Dorsolateral prefrontal cortex (tissue), 122 donors: ENCODE measurements at places on chromosomes 1 and 21.

GRCh38 chr1:11394592-11395245 is 84.2 kb upstream of the DISP3 start:
- DNase-seq, result no peak

GRCh38 chr21:28714777-28715464 is 277.8 kb downstream of the LTN1 start:
- DNase-seq, result no peak

- no peak for DNase-seq
These were observed 27.0 kb downstream of the ALPL start for GRCh38 chr1:21536218-21536617.

GRCh38 chr1:232695621-232696385 is 65.9 kb upstream of the SIPA1L2 start:
- no peak for DNase-seq

- DNase-seq, result peak; percentile 39
These were observed 45.5 kb downstream of the LPAR3 start for GRCh38 chr1:84847253-84848250.

DNA sequence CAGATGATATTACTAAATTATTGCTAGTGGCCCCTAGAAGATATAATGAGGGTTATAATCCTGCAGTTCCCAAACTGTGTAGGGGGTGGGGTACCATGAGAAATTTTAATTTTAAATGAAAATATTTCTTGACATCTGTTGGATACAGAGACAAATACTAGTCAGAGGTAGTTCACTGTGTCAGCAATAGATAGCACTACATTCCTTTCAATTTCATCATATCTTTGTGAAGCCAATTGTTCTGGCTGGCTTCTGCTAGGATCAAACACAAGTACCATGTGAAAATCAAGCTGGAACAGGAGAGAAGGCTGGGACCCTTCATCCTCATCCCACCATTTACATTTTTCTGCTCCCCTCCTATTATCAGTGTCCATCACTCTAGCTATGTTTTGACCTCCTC is 208.1 kb downstream of the USH2A start:
- no peak for DNase-seq

GRCh38 chr21:36587388-36587787 is 107.5 kb upstream of the CLDN14 start:
- DNase-seq, result no peak

DNA sequence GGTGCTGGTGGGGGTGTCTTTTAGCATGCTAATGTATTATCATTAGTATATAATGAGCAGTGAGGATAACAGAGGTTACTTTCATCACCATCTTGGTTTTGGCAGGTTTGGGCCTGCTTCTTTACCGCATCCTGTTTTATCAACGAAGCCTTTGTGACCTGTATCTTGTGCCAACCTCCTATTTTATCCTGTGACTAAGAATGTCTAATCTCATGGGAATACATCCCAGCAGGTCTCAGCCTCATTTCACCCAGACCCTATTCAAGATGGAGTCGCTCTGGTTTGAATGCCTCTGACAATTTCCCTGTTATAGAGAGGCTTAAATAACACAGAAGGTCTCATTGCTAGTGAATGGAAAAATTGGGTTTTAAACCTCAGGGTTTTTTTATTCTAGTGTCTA is 300.8 kb upstream of the PROX1 start:
- DNase-seq, result no peak

- peak; percentile 49 for DNase-seq
These were observed 184.9 kb downstream of the DYRK1A start for GRCh38 chr21:37551331-37551992.

- DNase-seq, result no peak
These were observed 95.0 kb downstream of the PTPRU start for GRCh38 chr1:29331309-29331708.

- no peak for DNase-seq
These were observed 327.0 kb upstream of the NR5A2 start for GRCh38 chr1:199700551-199700950.

- no peak for DNase-seq
These were observed 20.5 kb downstream of the RNF220 start for GRCh38 chr1:44425341-44426082.

DNA sequence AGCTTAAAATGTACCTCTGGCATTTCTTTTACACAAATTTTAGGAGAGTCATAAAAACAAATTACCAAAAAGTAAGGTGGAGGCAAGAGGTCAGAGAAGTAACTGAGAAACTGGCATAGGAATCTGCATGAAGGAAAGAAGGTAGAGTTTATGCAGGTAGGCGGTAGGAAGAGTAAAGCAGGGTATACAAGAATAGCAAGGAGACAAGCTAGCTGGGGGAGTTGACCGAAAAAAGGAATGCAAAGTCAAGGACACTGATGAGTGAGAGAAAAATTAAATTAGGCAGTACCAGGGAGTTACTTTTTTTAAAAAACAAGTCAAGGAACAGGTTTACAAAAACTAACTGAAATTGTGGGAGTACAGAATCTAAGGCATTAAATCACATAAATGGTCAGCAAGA is 56.0 kb downstream of the FOXJ3 start:
- no peak for DNase-seq

GRCh38 chr1:168312718-168313604 is 32.3 kb downstream of the TBX19 start:
- no peak for DNase-seq

DNA sequence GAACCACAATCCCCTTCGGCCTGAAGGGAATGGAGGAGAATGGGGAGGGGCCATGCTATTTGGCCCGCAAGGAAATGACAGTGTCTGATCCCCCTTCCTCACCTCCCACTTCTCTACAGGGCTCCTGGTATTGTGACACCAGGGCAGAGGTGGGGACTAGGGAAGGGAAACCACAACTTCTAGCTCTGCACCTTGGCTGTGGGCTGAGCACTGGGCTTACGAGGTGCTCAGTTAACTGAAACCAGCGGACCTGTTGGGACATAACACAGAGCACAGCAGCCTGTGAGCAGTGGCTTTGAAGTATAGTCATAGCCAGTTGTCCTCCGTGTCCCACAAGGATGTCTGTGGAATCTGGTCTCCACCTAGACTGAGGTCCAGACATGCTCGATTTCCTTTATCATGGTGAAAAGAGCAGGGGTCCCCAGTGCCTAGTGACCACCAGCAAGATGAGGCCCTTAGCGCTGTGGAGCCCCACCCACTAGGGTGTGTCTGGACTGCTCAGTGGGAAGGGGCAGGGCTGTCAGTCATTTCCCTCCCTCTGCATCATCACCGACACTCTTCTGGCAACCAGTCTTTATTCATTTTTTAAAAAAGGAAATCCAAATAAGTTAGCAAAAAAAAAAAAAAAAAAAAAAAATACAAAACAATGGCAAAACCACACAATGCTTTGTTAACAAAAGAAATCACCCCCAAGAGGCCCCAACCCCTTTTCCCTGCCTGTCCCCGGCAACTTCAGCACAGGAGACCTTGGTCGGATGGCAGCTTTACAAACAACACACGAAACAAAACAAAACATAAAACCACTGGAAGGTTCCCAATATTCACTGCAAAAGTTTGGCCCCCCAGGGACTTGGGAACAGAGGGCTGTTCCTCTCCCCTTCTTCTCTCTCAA is 3.0 kb downstream of the MYOG start:
- DNase-seq, result no peak

GRCh38 chr1:93613898-93614297 is 67.7 kb downstream of the BCAR3 start:
- DNase-seq, result no peak

DNA sequence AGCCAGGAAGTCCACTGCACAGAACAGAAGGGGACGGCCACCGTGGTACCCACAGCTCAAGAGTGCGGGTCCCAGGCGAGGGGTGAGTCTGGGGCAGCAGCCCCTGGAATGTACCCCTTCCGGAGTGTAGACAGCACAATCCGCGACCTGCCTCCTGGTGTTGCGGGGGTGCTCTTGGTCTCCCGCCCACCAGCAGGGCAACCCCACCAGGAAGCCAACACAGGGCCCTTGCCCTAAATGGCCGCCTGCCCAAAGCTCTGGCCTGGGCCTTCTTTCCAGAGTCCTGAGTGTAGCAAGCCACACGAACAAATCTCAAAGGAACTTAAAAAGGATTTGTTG is 1.1 kb upstream of the SLC19A1 start:
- DNase-seq, result no peak
